ENCODE measurements at places on chromosomes 1 and 21.

DNA sequence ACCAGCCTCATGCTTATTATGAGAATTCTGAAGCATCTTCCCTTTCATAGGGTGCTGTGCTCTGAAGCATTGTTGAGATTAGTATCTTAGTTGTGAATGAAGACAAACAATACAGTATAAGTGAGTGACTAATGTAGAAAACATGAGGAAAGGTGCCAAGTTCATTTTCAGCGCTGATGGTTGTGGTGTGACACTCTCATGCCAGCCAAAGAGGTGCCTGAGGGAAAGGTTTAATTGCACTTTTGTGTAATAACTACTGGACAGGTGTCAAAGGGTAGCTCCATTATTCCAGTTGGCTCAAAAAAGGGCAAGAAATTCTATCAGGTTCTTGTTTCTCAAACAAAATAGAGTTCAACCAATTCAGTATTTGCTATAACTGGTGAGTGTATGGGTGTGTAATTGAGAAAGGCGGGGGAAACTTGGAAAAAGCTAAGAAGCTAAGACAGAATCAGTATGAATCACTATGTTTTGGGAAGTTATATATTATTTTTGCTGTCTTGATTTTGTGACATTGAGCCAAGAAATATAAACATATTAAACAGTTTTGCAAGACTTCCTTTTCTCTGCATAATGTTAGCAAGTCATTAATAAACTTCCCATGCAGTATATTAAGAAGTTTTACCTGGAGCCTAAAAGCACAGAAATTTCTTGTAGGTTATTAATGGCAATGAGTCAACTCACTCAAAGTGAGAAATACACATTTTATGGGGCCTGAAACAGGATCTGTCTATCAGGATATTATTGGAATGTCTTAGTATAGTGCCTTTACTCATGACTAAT, 31.8 kb downstream of the KCNK2 start:
- peak; percentile 91 for DNase-seq

DNA sequence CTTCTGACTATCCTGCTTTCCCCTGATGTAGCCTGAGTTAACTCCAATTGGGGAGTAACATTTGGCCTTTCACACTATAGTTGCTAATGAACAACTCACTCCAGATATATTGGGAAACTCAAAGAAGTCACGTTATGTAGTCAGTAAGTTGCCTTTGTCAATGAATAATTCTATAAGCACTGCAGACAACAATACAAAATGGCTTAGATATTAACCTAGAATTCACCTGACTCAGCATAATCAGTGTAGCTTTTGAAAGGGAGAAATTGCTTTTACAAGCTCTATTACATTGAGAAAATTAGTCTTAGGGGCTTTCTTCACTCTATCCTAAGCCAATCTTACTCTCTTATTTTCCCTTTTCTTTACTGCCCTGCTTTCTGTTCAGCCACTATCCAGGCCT, 303.5 kb upstream of the NR5A2 start:
- DNase-seq = no peak

DNA sequence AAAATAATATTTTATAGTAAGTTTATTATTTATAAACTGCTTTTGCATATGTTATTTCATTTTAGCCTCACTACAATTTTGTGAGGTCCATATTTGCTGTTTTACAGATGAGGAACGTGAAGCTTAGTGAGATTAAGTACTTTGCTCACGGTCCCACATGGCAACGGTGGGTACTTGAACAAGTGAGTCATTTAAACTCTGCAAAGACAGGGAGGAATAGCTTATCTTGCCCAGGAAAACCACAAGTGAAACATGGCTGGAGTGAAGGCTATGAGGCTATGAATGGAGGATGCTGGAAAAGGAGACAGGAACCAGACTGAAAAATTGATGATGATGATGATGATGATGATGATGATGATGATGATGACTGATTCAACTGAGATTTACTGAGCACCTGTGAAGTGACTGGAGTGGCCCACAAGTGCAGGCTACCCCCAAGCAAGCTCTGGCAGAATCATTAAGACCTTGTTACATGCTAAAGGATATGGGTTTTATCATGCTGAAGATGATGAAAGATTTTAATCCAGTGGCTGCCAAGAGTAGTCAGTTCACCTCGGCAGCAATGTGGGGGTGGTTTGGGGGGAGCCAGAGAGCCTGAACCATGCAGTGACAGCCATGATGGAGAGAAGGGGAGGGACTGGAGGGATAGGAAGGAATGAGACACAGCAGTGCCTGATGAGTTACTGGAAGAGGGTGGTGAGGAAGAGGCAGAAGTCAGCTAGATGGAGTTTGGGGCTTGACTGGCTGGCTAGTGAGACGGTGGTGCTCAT, 1.4 kb upstream of the ABCA4 start:
- no peak for DNase-seq

DNA sequence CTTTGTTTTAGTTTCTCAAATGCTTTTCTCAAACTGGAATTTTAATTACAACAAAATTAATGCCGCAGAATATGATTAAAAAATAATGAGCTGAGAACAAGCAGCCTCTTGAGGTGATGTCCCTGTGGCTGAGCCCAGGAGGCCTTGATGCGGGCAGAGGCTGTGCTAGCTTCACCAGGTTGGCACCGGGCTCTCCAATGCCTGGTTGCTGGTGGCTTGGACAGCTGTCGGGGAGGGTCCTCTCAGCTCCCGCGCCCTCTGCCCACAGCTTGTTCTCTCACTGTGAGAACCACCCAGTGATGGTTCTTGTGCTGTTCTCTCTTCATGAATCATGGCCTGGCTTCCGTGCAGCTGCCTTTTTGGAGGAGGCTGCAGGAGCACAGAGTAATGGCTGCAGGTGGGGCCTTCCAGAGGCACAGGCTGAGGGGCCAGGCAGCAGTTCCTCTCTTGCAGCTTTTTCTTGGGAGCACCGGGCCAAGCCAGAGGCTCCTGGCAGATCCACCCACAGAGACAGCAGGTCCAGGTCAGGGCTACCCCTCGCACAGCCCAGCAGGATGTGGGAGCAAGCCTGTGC, 156.3 kb downstream of the PCBP3 start:
- no peak for DNase-seq

DNA sequence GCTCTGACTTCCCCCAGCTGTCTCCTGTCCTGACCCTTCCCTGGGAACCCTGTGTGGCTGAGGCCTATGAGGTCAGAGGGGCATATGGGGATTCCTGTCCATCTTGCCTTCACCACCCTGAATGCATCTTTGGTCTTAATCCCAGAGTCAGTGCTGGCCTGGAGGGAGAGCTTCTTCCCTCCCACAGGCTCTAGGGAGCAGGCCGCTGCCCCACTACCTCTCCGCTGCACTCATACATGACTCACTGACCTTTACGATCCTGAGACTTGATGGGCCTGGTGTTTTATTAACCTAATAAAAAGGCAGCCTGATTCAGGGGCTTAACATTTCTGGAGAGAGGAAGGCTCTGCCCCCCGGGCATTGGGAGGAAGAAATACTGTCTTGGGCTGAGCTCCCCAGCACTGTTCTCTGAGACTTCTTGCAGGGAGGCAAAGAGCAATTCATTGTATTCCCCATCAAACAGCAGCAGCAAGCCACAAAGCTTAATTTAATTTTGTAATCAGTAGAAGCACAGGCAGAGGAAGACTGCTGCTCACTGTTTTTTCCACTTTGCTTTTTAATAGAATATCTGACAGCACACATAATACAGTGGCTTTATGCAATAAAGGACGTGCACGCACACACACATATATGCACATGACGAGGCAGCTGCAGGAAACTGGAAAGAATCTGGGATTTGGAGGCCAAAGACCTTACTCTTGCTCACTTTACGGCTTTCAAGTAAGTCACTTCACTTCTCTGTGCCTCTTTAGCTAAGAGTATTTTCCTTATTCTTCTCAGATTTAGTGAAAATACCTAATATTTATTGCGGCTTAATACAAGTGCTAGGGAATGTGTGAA, 89.2 kb upstream of the GRIK3 start:
- no peak for DNase-seq

DNA sequence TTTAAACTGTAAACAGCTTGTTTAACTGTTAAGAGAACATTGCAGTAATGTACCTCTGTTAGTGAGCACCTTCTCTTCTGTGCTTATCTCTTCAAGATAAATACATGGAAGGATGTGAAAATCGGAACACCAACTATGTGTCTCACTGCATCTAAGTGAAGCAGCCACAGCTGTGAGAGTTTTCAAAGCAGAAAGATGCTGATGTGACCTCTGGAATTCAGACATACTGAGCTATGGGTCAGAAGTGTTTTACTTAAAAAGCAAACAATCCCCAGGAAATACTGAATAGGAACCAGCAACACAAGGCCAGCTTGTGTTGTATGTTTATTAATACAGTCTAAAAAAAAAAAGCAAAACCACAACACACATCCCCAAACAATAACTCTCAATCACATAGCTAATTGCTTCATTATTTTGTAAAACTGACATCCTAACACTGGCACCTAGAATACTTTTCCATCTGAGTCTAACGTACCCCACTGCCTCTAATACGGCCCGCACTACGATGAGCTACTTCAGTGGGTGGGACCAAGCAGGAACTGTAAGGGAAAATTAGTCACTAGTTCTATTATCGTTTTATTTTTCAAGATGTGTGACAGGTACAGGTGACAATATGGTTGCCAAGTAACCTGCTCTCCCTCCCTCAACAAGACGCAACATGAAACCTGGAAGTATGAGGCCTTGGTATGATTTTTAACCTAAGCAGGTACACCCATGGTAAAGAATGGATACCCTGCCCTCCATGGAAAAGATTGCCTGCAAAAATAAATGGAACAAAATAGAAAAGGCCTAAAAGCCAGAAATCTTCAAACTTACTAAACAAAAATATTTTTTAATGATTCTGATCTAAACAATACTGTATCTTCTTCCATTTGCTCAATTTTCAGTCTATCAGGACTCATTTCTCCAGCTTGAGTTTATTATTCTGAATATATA, 13.9 kb downstream of the ERRFI1 start:
- no peak for DNase-seq

DNA sequence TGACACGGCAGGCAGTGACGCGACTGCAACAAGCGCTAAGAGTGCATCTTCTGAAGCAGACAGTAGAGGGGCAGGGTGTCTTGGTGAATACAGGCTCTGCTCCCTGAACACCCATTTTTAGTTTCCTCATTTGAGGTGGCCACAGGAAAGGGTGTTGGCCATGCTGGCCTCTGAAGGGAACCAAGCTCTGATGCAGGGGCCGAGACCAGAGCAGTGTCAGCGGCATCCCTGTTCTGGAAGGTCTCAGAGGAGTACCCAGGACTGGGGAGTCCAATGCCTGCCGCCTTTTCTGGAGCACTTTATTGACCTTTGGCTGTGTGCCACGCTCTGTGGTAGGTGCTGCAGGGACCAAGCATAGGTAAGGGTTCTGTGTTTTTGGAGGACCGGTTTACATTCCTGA, 100.4 kb downstream of the KCNJ6 start:
- DNase-seq = no peak

DNA sequence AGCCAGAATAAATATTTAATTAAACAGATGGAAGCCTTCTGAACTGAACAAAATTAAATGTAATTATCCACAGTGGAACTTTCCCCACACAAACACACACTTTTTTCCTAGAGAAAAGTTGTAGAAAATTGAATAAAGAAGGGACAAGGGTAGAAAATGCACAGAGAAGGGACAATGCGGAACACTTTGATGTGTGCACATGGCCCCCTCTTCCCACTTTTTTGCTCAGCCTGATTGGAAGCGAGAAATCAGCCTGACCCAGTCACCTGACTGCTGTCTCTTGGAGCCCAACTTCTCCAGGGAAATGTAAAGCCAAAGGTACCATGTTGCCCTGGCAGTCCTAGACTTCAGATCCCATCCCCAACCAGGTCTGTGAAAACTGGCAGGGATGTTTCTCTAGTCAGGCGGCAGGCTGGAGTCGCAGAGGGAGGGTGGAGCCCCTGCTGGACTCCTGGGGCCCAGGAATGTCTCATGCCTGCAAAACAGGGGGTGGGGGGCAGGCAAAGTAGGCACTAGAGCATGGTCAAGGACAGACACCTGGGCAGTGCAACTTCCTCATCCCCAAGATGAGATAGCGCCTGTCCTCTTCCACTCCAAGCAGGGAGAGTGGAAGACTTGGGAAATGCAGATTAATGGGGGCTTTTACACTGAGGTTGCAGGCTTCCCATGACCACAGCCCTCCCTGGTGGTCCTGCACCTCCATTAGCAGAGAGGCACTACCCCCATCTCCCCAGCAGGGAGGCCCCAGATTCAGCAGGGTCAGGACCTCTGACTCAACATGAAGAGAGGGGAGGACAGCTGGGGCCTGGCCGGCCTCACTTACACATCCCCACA, 2.8 kb downstream of the CERS2 start:
- DNase-seq = no peak

- DNase-seq = no peak
Observed at GRCh38 chr1:8062861-8063260, 36.8 kb upstream of the ERRFI1 start.

DNA sequence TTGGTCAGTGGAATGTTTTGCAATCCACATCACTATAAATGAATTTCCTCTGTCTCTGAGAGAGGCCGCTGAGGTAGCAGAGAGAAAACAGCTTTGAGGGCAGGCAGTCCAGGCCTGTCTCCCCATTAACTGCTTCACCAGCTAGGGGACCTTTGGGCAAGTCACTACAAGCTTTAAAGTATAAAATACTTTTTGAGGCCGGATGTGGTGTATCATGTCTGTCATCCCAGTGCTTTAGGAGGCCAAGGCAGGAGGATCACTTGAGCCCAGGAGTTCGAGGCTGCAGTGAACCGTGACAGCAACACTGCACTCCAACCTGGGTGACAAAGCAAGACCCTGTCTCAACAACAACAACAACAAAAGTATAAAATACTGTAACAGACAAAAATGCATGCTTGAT, 6.4 kb downstream of the IL6R start:
- DNase-seq = no peak

DNA sequence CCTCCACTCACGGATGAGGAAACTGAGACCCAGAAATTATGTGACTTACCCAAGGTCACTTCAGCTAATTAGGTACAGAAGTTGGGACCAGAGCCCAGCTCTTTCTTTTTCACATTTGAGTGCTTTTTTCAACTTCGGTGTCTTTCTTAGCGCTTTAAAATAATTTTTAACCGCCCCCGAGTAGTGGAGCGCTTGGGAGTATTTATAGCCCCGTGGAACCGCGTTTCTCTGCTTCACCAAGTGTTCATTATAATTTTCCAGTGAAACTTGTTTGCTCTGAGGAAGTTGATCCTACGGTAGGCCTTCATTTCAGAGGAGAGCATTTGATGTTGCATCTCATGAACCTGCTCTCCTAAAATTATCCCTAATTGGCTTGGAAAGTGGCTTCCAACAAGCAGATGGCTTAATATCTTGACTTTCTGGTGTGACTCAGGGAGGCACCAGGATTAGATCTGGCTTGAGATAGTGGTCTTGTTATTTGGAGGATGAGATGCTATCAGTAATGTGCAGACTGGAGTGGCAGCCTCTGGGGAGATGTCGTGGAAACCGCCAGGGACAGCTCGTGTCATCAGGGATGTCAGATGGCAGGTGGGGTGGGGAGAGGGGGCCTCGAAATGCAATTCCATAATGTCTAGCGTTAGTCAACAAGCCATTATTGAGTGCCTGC, 321.3 kb downstream of the CAMTA1 start:
- DNase-seq = no peak

GRCh38 chr1:155131285-155131684, 3.6 kb downstream of the EFNA1 start:
- DNase-seq = no peak

- DNase-seq = peak; percentile 64
Observed at GRCh38 chr1:151494741-151495281, 16.4 kb upstream of the CGN start.

GRCh38 chr1:17673329-17674072, 81.6 kb upstream of the ACTL8 start:
- no peak for DNase-seq

GRCh38 chr1:51088474-51088873, 13.6 kb upstream of the C1orf185 start:
- DNase-seq = no peak
